ENCODE measurements at places on chromosomes 3 and 15. TPM values are rescaled to one million over a fixed set of nuclear protein-coding genes. Genes with fewer than 3 reads are reported as not detected.

GRCh38 chr3:112894258-112894657 is 47.6 kb upstream of the CD200R1L start:
- DNase-seq = no peak

DNA sequence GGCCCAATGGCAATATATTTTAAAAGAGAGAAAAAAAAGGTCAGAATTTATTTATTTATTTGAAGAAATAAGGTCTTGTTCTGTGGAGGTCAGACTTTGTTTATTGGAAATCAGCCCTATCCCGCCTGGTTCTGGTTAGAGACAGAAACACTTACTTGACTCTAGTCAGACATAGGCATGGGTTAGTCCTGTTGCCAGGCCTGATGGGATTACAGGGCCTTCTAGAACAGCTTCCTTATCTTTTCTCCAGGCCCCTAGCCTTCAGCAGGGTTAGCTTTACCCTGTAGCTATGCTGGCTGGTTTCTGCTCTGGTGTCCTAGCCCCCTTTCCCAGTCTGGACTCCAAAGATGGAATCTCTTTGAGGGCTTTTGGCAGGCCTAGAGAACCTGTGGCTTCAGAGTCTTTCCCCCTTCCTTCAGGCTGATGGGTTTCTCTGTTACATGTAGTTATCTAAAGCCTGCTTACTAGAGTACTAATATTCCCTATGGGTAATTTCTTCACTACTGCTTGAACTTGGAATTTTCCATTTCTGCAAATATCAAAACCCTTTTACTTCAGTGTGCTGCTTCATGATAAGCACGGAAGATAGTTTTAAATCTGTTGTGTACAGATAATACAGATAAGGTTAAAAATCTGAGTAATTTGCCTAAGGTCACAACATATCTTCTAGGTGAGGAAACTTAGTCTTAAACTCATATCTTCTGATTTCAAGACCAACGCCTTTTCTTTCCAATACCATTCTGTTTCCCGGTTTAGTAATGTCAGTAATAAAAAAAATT is 10.6 kb downstream of the IREB2 start:
- no peak for DNase-seq

GRCh38 chr3:50658416-50658815 is 16.3 kb upstream of the DOCK3 start:
- DNase-seq = no peak

- no peak for DNase-seq
Observed at GRCh38 chr15:64282701-64283100, 73.3 kb downstream of the CSNK1G1 start.

GRCh38 chr3:7700539-7700938 is 801.1 kb upstream of the LMCD1 start:
- DNase-seq = no peak

GRCh38 chr15:78177447-78177873 is 28.3 kb downstream of the IDH3A start:
- DNase-seq = peak; percentile 51

The GOLGA8K gene
- total RNA-seq = not detected

The PLSCR2 gene
- not detected for total RNA-seq

The PARP9 gene
- 23.9 TPM for total RNA-seq

The ANKRD28 gene
- 102 TPM for total RNA-seq
